Activated effector memory CD4-positive, alpha-beta T cell treated with anti-CD3 and anti-CD28 coated beads, Interleukin-2, amount 50 U/mL, for 16 hours (primary cell): ENCODE measurements at places on chromosomes 1 and 21.

GRCh38 chr1:243420016-243420945 is 164.4 kb downstream of the SDCCAG8 start:
- DNase-seq, result no peak

- DNase-seq, result no peak
Observed at GRCh38 chr1:217542136-217542777, 88.6 kb downstream of the GPATCH2 start.

GRCh38 chr1:169161496-169162194 is 55.2 kb downstream of the ATP1B1 start:
- no peak for DNase-seq

DNA sequence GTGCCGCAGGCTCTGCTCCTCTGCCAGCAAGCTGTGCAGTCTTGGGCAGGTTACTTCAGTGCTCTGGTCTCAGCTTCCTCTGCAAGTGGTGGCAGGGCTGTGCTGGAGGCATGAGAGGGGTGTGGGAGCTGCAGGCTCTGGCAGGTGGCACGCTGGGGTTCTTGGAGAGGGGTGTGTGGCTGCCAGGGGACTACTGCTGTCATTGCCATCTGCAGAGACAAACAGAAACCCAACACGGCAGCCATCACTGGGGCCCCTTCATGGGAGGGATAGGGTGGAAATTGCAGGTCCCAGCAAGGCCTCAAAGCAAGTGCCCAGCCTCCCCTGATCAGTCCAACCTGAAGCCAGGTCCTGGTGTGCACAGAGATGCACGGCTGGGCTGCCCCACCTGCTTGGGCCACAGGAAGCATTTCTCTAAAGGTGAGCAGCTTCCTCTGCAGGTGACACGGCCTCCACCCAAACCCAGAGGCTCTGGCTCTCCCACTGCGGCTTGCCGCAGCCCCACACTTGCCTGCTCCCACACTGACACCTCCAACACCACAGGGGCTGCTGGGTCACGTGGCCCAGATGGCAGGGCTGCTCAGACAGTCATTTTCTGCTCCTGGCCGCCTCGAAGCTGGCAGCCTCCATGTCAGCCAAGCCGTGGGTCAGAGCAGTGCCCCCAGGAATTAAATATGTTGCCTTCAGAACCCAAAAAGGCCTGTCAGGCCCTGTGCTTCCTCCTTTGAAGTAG is 4.1 kb upstream of the COL6A2 start:
- DNase-seq, result peak; percentile 61

DNA sequence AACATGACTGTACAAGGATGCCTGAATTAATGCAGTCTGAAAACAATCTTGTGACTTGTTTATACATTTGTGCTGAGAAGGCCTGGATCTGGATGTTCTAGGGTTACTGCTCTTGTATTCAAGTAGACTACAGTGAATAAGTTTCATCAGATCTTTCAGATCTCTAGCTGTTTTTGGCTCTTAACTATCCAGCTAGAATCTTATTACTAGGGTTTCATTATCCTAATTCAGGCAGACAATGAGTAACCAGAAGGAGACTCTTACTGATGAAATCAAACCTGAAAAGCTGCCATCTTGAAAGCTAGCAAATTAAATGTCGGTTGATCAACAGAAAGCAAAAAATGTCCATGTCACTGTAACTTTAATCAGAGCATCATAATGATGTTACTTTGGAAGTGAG is 112.5 kb upstream of the KCNK2 start:
- no peak for DNase-seq

- DNase-seq, result no peak
Observed at GRCh38 chr1:161106431-161106830, 8.3 kb downstream of the KLHDC9 start.

DNA sequence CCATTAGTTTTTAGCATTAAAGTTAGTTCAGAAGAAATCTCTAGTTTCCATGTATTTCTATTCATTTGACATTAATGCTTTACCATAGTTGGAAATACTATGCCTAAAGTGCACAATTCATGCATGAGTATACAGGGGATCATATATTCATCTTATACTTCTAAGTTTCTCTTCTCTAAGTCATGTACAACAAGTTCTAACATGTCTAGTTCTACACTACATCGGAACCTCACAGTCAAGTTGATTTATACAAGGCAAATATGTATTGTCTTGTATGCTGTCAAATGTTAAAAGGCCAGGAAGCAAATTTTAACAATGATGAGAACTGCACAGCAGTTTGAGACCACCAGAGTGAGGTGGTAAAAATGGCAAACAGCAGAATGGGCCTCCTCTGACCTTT is 22.9 kb upstream of the MOB3C start:
- no peak for DNase-seq

DNA sequence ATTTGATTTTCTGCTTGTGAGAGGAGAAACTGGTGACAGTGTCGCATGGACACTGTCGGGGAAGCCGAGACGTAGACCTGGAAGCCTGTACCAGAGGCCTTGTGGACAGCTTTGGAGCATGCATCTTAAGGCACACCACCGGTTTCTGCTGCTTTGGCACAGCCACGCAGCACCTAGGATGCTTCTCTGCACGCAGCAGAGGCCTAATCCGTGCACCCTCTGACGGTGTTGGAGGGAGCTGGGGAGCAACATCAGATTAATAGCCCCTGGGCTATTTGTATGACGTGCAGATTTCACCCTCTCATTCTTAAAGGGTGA is 30.3 kb downstream of the TEX35 start:
- no peak for DNase-seq

- DNase-seq, result no peak
Observed at GRCh38 chr1:117886101-117886795, 43.2 kb downstream of the GDAP2 start.

DNA sequence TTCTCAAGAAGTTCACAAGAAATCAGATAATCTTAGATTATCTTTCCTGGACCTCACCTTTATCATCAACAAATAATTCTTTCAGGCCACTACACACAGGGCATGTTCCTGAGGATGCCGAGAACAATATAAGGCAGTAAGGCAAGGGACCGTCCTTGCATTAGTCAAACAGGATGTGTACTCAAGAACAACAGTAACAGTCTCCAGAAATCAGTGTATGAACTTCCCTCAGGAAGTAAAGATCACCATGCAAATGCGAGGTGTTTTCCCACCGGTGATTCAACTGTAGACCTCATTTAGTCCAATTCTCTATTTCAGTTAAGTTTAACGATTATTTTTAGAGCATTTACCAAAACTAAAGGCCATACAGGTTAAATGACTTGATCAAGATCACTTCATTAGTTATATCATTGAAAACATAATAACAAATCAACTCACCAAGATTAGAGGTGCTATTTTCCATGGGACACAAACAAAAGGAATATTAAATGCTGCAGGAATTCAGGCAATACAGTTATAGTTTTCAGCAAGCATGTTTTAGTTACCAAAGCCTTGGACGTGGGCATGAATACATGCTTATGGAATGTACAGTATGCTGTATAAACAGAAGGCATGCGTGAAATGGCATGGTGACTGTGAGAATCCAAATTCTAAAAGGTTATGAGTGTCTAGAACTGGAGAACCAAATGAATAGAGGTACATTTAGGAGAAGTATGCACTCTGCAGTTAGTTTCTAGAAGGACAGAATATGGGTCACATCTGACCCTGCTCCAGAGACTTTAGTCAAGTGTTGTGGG is 145.2 kb downstream of the TNR start:
- DNase-seq, result no peak

- peak; percentile 85 for DNase-seq
Observed at GRCh38 chr1:150233359-150234308, 2.3 kb downstream of the ANP32E start.

GRCh38 chr1:243465738-243466137 is 209.9 kb downstream of the SDCCAG8 start:
- no peak for DNase-seq

GRCh38 chr21:45577801-45578175 is 35.5 kb upstream of the SLC19A1 start:
- DNase-seq, result no peak

DNA sequence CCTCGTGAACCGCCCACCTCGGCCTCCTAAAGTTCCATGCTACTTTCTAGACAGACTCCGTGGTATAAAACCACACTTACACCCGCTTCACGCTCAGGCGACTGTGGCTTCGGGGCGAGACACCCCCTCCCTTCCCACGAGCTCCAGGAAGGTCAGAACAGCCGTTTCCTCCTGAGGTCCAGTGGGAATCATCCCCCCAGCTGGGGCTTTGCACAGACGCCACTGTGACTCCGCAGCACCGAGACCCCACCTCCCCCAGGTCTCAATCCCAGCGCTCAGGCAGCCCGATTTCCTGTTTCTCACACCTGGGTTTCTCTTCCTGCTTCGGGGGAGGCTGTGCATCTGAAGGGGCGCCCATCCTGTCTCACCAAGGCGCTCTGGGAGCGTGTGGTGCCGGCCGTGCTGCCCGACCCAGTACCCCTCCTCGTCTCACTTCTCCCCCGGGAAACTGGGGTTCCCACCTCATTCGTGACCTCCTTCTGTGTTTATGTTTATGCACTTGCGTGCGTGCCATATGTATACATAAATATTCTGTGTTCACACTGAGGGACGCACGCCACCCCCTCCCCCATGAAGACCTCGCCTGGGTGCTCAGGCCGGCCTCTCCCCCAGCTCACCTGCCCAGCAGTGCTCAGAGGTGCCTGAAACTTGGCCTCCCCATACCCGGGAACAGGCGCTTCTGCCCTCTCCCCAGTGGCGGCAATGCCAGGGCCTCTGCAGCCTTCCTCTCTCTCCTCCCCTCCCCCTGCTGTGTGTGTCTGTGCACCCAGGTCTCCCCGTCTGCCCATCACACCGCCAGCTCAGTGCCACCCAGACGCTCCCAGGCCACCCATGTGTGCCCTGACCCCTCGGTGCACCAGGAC is 14.6 kb downstream of the SLC35E2B start:
- peak; percentile 82 for DNase-seq

DNA sequence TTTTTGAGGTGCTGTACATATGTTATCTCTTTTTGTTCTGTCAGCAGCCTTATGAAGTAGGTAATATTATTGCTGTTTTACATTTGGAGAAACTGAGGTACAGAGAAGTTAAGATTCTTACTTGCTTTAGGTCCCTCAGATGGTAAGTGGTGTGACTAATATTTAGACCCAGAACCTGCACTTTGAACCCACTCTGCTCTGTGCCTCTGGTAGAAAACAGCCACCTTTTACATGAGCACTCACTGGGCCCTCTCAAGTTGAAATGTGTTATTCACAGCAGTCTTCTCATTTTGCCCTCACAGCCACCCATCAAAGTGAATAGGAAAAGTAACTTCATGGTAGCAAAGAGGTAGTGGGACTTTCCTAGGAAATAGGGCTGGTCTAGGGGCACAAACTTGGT is 4.7 kb downstream of the NSUN4 start:
- DNase-seq, result no peak

GRCh38 chr1:248750496-248750895 is 5.1 kb downstream of the LYPD8 start:
- DNase-seq, result no peak

DNA sequence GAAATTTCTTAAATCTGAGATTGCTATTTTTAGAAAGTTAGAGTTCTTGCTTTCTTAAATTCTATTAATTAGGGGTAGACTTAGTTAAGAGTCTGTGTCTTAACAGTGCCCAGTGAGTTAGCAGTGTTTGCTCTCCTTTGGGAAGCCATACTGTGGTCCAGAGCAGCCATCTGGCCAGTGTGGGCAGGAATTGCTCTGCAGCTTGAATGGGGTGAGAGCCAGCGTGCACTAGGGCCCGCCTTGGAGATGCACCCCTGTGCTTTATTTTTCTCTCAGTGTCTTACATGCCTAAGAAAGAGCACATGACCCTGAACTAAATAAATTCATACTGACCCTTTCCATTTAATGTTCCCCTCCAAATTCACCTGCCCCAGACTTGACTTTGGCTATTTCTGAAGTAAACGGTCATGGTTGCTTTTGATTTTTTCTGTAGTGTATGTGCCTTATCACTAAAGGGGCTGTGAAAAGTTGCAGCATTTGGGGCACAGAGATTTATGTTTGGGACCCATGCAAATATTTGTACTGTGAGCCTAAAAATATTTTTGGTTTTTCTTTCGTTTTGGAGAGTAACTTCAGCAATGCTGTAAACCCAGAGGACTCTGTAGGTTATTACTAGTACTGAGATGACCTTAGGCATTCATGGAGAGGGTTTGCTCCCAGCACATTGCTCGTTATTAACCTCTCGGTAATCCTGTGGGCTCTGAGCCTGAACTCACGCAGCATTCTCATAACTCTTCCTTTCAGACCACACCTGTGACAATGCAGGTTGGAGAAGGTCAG is 21.3 kb upstream of the KCNQ4 start:
- no peak for DNase-seq

GRCh38 chr1:201190624-201191051 is at the start of gene IGFN1:
Gene IGFN1 (plus strand): TSS chr1:201190824. CDS start chr1:201193294, 2,470 bp downstream.
- no peak for DNase-seq

- DNase-seq, result no peak
Observed at GRCh38 chr1:20255666-20256065, 35.0 kb upstream of the VWA5B1 start.

DNA sequence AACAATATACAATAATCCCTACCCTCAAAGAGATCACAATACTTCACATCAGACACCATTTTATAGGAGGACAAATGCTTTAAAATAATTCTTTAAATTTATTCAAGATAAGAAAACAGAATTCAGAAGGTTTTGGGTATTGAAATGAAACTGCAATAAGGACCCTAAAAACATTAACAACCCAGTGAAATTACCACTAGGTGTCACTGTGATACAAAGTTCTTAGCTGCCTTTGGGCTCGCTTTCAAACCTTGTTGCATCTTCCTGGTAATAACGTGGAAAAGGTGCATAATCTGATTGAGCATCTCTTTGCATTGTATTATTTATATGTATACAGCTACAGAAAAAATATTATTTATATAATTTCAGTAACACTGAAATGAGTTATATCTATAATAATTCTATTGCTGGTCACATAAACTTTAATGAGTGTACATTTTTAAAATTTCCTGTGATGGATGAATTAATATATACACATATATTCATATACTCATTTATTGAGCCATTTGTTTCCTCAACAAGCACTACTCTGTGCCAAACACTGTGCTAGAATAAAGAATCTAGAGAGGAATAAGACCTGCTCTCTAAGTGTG is 185.2 kb downstream of the FAF1 start:
- no peak for DNase-seq

DNA sequence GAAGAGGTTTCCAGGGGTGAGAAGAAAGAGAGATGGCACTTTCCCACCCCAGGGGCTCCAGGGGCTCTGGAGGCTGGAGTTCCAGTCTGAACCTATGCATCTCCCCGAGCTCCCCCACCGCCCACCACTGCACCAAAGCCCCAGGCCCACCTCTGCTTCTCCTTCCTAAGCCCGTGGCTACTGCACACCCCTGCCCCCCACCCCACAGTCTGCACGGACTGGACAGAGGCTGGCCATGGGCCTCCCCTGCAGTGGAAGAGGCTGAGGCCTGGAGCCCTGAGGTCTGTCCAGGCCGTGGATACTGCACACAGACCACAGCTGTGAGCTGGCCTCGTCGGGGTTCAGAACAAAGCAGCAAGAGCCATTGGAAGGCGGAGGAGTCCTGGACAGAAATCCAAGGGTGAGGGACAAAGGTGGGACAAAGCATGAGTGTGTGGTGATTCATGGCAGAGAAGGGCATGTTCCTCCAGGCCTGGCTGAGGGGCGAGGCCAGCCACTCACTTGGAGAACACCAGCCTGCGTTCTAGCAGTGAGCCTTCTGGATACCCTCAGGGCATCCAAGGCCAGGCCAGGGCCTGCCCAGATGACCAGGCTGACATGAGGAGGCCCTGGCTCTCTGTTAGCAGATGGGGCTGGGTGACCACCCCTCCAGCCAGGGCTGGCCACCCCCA is 244.8 kb upstream of the VAMP3 start:
- peak; percentile 16 for DNase-seq

- DNase-seq, result no peak
Observed at GRCh38 chr1:69920426-69920825, 285.0 kb downstream of the LRRC40 start.
